Left ventricle myocardium superior (tissue), 1 donor: ENCODE measurements at places on chromosomes 13 and 19.

DNA sequence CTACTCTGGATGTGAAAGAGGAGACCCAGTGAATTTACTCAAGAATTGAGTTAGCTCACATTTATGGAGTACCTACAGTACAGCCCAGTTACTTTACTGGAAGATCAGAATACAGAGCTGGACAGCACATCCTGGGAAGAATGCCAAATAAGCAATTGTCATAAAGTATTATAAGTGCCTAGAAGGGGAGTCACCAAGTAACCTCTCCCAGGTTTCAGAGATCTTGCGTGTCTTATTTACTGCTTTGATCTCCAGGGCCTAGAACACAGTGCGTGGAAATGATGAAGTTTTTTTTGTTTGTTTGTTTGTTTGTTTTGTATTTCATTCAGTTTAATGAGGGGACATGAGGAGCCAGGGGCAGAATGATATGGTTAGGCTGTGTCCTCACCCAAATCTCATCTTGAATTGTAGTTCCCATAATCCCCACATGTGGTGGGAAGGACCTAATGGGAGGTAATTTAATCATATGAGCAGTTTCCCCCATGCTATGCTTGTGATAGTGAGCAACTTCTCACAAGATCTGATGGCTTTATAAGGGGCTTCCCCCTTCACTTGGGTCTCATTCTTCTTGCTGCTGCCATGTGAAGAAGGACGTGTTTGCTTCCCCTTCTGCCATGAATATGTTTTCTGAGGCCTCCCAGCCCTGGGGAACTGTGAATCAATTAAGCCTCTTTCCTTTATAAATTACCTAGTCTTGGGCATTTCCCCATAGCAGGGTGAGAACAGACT, 5.2 kb downstream of the GARRE1 start:
- DNase-seq, result no peak

GRCh38 chr19:23254141-23254910, 4.1 kb upstream of the ZNF724 start:
- DNase-seq, result no peak

DNA sequence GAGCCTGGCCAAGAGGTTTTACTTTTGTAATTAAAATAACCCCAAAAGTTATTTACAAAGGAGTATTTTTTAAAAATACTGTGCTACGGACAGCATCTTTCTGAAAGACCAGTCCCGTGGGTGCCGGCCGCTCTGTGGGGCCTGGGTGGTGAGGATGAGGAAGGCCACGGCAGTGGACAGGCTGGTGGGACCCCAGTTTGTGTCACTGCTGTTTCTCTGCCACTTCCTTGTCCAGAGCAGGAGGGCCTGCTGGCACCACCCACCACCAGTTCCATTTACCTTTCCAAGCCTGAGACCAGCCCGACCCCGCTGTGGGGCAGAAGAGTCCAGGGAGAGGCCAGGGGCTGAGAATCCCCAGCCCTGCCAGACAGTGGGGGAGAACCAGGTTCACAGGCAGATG, 23.8 kb downstream of the ELAVL1 start:
- DNase-seq, result peak; percentile 21

DNA sequence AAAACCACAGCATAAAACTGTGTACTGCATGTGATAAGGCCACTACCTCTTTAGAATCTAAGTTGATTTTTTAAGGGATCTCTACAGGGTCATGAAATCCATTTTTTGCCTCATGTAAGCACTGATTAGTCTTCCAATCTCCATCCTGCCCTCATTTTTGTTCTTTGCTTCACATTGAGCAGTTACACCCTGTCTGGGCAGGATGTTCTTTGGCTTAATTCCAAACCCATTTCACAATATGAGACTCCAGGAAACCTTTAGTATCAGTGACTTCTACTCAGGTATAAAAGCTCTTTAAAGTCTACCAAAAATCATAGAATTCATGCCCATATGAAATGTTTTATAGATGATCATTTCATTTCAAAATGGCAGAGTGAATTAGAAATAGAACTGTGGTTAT, 592.6 kb downstream of the TBC1D4 start:
- no peak for DNase-seq

DNA sequence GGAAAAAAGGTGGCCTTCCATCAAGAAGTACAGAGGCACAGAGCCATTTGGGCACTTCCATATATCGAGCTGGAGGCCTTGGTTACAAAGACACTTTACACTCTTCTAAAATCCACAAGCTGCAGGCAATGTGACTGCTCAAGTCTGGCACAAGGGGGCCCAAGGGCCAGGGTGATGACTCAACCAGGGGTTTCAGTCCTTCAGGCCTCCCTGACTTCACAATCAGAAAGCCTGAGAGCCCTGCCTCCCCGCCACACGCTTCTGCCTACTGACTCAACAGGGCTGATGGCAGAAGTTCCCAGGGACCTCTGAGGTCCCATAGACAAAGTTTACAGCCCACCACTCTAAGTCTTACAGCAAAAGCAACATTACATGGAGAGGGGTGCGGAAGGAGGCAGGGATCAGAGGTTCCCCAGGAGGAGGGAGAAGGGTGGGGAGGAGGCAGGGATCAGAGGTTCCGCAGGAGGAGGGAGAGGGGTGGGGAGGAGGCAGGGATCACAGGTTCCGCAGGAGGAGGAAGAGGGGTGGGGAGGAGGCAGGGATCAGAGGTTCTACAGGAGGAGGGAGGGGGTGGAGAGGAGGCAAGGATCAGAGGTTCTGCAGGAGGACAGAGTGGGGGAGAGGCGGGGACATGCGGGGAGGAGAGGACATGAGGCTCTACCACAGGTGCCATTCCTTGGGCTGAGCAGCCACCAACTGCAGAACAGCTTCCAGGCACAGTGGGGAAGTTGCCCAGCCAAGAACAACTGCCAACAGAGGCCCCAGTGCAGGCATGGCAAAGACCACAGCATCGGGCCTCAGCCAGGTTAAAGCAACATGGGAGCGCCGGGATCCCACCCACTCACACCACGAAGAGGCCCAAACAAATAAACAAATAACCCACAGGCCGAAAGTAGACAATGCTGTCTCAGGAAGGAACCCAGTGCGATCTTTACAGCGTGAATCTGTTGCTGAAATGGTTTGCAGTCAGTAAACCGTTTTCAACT, 52.0 kb downstream of the SLC7A1 start:
- no peak for DNase-seq

DNA sequence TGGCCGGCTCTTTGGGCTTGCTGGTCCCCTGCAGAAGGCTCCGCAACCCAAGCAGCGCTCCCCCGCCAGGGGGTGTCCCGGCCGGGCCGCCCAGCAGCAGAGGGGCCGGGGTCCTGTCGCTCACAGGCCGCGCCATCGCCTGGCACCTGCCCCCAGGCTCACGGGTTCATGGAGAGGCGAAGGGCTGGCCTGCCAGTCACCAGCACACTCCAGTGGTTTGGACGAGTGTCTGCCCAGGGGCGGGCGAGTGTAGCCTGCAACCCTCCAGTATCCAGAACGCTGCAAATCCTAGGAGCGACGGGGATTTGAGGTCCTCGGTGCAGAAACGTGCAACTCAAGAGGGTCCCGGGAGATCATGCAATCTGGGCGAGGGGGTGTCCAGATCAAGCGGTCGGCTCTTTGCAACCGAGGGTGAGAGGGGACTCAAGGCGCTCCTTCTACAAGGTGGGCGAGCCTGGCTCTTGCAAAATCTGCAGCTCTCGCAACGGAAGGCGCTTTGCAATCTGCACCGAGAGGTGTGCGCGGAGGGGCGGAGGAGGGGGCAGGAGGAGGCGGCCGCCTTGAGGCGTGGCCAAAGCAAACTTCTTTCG, at the start of gene DBP:
Gene DBP, minus strand, starts transcription at position 521 of the 590 bp plus-strand sequence. Its CDS starts 385 bp downstream, at position 136.
- DNase-seq, result peak; percentile 78
